ENCODE measurements at places on chromosomes 13 and 19. TPM values are rescaled to one million over a fixed set of nuclear protein-coding genes. Genes with fewer than 3 reads are reported as not detected.

The FXYD7 gene
- not detected for total RNA-seq

DNA sequence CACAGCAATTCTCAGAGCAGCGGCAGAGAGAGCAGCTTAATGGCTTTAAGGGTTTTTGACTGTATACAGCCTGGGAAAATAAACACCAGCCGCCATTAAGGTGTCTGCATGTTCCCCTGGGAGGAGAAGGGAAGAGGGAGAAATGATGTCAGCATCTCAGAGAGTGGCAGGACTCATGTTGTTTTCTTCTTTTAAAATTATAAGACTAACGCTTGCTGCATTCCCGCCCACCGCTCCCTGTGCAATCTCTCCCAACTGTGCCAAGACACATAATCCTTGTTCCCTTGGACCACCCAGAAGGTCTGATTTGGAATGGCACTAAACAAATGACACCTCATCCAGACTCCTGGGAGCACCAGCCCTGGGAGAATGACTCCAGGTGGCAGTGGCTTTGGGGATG, 27.7 kb upstream of the FAM216B start:
- peak; percentile 90 for DNase-seq

DNA sequence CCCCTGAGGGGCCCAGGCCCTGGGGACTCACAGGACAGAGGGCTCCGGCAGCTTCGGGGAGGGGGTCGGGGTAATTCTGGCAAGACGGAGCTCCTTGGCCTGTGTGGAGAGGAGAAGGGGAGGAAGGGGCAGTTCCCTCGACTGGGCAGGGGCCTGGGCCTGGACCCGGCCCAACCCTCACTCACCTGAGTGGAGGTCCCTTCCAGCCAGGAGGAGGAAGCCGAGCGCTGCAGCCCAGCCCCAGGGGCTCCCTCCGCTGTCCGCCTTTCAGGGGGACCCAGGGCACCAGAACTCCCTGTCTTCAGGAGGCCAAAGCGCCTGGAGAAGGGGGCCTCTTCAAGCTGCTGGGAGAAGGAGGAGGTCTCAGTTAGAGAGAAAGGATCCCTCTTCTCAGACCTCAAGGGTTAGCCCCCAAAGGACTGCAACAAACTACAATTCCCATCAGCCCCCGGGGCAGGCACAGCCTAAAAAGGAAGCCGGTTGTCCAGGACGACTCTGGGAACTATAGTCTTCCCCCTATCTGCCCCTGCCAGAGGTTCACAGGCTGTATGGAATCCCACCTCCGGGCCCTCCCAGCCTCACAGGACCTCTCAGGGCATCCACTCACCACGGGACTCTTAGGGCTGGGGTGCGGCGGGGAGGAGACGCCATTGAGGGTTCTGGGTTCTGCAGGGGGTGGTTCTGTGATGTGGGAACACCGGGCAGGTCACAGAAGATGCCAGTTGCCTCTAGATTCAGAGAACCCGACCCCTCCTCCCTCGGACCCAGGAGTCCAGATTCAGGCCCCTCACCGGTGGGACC, 19.8 kb downstream of the EPS8L1 start:
- DNase-seq: no peak

The ZNF583 gene
- total RNA-seq: 1.9 TPM

GRCh38 chr13:99218969-99219368, 18.3 kb downstream of the UBAC2 start:
- peak; percentile 55 for DNase-seq

GRCh38 chr19:2345794-2346663, 14.0 kb upstream of the TMPRSS9 start:
- DNase-seq: no peak

The ZNF880 gene
- total RNA-seq: 8.7 TPM
